COR-L47 (cell line): ENCODE measurements at places on chromosomes 1 and 21.

DNA sequence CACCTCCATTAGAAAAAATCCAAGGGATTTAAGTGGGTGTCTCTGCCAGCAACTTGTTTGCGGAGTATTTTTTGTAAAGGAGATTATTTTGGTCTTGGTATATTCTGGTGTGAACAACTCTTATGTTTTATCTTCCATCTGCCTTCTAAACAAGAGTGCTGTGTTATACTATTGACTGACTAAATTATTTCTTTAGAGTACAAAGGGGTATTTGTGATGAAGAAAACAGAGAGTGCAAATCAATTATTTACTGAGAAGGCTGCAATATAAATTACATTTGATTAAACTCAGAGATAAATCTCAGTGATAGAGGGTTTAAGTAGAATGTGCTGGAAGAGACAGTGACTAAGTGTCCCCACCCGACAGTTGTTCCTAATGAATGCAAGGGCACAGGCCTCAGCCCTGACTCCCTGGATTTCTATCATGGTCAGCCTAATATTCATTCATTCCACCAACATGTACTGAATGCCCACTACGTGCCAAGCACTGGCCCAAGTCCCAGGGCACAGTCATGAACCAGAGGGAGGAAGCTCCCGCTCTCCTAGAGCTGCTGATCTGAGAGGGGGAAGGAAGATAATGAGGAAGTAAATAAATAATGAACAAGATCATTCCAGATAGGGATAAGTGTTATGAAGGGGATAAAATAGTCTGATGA, 196.9 kb upstream of the C8B start:
- no peak for DNase-seq

- no peak for DNase-seq
Observed at GRCh38 chr1:232170909-232171308, 459.0 kb downstream of the SIPA1L2 start.

GRCh38 chr1:38068220-38068979, 21.8 kb upstream of the POU3F1 start:
- peak; percentile 72 for DNase-seq

DNA sequence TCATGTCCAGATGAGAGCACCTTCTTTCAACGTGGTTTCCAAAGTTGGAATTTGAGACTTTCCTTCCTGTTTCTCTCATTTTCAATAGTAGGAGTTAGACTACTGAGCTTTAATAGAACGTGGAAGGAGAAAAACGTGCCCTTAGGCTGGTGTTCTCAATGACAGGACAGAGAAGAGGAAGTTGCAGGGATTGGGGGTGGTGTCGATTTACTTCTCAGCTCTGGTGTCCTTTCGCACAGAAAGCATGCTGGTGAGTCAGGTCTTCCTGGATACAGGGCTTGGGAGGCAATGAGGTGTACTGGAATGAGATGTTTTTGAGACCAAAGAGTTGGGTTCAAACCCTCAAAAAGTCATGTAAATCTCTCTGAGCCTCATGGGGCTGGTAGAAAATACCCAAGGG, 67.1 kb downstream of the HIVEP3 start:
- DNase-seq, result no peak

DNA sequence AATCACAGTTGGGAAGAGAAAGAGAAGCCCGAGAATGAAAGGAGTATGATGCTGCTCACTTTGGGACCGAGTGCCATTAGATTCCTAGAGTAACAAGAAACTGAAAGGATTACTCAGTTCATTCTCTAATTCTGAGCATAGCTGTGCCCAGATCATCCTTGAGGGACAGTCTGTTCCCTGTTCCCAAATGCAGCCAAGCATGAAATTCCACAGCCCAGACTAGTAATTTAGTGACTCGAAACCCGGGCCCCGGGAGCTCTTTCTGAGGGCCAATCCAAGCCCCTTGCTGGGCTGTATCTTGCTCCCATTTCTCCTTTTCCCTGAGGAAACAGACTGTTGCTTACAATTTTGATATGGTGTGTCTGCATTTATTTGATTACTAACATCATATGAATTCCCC, 30.0 kb upstream of the ETS2 start:
- DNase-seq, result no peak

- no peak for DNase-seq
Observed at GRCh38 chr1:59506952-59507351, 210.1 kb downstream of the FGGY start.

- peak; percentile 53 for DNase-seq
Observed at GRCh38 chr1:204723131-204723787, 37.7 kb upstream of the LRRN2 start.

DNA sequence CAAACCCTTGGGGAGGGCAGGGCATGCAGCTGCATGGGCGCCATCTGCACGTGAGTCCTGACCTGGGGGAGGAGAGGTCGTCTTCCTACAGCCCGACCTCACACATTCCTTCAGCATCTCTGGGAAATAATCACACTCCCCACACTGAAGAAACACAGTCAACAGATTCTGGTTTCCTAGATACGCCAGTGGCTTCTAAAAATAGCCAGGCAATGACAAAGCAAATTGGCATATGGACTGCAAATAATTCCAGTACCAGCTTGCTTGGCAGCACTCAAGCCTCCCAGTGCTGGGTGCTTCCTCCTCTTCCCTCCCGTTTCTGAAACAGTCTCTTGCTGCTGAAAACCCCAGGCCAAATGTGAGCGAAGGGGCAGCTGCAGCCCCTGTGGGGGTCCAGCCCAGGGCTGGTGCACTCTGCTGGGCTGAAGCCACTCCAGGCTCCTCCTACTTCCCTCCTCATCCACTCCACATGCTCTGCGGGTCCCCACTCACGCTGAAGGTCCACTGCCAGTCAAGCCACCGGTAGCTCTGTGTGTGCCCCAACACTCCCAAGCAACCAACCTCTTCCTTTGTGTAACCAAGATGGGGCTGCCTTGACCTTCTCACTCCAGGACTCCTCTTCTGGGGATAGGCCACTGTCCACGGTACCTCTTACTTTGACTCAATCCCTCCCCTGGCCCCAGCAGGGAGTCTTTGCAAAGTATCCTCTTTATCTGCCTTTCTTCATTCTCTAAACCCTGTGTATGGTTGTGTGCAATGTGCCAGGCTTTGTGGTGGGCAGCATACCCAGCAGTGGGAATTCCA, 69.0 kb downstream of the KCND3 start:
- DNase-seq, result peak; percentile 79

GRCh38 chr1:165884690-165885304, 57.4 kb downstream of the UCK2 start:
- DNase-seq, result peak; percentile 7

GRCh38 chr1:109621379-109622136, 1.9 kb downstream of the AMPD2 start:
- no peak for DNase-seq

DNA sequence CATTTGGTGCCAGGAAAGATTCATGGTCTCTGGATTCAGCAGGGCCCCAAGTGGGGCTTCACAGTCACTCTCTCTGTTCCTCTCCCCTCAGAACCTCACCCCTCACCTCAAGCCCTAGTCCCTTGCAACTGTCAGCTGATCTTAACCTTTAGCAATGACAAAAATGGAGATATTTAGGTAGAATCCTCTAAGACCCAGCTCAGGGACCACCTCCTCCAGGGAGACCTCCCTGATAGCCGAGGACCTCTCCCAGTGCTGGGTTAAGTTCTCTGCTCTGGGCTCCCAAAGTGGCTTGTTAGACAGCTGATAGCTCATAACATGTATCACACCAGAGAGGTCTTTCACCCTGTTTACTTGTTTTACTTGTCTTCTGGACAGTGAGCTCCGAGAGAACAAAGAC, 257.6 kb upstream of the KIAA0040 start:
- no peak for DNase-seq

DNA sequence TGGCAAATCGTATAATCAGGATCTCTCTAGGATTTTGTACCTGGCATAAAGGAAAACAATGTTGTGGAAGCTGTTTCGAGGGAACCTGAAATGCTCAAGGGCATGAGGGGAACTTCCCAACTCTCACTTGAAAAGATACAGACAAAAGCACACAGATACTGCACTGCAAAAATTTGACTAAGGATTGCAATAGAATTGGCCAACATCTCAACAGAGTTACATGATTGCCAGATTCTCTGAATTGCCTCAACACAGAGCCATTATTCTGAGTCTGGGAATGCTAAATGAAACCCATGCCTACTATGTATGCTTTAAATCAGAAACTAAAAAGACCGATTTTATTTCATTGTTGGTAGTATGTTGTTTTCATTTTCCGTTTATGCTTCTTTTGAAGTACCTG, 16.0 kb downstream of the KRTAP19-8 start:
- DNase-seq, result no peak

DNA sequence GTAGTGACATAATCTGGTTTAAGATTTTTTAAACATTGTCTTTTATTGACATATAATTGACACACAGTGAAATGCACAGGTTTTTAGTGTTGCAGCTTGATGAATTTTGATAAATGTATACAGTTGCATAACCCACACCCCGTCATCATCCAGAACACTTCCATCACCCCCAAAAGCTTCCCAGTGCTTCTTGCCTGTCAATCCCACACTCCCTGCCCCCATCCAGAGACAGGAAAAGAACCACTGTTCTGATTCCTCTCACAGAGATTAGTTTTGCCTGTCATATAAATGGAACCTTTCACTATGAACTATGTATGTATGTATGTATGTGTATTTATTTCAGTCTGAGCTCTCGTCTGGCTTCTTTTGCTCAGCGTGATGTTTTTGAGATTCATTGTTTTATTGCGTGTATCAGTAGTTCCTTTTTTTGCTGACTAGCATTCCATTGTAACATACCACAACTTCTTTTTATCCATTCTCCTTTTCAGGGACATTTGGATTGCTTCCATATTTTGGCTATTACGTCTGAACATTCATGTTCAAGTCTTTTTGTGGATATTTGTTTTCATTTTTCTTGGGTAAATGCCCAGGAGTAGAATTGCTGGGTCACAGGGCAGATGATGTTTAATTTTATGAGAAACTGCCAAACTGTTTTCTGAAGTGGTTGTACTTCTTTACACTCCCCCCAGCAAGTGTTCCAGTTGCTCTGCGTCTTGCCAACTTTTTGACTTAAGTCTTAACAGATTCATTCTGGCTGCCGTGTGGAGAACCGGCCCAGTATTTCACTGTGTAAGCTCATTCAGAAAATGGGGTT, 8.7 kb downstream of the UBIAD1 start:
- DNase-seq, result no peak

- no peak for DNase-seq
Observed at GRCh38 chr21:30996728-30997127, 41.5 kb downstream of the KRTAP19-8 start.

DNA sequence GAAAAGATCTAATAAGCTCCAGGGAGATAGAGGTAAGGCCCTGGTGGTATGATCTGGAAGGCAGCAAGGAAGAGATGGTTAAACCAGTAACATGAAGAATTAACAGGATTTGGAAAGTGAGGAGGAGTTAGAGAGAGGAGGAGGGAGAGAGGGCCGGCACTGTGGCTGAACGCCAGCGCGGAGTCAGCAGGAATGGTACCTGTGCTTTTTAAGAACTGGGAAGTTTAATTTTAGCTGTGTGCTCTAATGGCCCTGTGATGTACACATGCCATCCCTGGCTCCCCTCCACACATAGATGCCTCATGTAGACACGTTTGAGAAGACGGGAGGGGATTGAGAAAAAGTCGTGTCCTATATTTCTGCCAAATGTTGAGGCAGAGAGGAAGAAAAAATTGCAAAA, 13.8 kb upstream of the AVPR1B start:
- DNase-seq, result no peak

GRCh38 chr21:16305686-16306085, 575.9 kb downstream of the USP25 start:
- no peak for DNase-seq

GRCh38 chr1:98398092-98398491, 263.4 kb upstream of the SNX7 start:
- DNase-seq, result no peak

GRCh38 chr21:33314111-33314510, 10.7 kb upstream of the IFNAR1 start:
- DNase-seq, result no peak

GRCh38 chr1:66013371-66013770, 220.7 kb downstream of the PDE4B start:
- no peak for DNase-seq

GRCh38 chr1:24526940-24527542, 24.4 kb downstream of the RCAN3 start:
- DNase-seq, result no peak

DNA sequence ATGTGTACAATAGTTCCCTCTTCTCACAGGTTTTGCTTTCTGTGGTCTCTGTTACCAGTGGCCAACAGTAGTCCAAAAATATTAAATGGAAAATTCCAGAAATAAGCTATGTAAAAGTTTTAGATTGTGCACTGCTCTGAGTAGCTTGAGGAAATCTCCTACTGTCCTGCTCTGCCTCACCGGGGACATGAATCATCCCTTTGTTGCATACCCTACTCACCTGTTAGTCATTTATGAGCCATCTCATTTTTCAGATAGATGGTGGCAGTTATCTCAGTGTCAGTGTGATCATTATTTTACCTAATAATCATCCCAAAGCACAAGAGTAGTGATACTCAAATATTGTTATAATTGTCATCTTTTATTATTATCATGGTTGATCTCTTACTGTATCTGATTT, 688.1 kb downstream of the PLA2G4A start:
- no peak for DNase-seq
